ENCODE measurements at places on chromosomes 4 and X.

- no peak for DNase-seq
These were observed 81.5 kb downstream of the FAM193A start for GRCh38 chr4:2617955-2618354.

- DNase-seq, result no peak
These were observed at the start of gene YY2 for GRCh38 chrX:21855937-21856415. TSS of gene YY2 (plus strand) at chrX:21855987. CDS start at chrX:21856485, 498 bp downstream.

- no peak for DNase-seq
These were observed 36.6 kb downstream of the GRSF1 start for GRCh38 chr4:70802928-70803580.

DNA sequence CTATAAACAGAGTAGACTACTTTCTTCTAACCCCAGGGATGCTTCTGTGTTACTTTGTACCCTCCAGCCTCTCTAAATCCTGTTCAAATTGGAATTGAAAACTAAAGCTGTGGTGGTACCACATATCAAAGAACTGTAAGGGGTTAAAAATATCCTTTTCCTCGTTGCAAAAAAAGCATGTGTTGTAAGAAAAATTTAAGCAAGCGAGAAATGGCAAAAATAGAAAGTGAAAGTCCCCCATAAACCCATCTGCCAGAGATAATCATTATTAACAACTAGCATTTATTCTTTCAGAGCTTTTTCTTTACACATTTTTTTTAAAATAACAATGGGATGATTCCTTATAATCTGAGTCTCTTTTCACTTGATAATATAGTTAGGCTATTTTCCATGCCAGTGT is 40.6 kb downstream of the TMEM164 start:
- DNase-seq, result no peak

DNA sequence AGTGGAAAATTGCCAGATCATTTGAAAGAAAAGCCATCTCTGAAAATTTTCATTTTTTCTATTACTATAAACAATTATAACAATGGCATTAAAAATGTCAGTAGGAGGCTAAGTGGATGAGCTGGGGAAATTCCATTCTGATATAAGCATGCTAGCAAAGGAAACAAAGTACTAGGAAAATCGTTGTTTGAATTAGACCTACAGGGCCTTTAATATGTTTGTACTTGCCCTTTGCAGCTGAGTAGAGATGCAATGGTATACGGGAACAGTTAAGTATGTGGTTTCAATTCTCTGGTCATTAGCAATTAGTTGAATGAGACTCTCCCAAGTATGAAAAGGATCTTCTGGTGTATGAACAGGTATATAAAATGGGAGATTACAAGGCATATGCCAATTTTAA is 452.2 kb downstream of the PCDH11X start:
- no peak for DNase-seq

DNA sequence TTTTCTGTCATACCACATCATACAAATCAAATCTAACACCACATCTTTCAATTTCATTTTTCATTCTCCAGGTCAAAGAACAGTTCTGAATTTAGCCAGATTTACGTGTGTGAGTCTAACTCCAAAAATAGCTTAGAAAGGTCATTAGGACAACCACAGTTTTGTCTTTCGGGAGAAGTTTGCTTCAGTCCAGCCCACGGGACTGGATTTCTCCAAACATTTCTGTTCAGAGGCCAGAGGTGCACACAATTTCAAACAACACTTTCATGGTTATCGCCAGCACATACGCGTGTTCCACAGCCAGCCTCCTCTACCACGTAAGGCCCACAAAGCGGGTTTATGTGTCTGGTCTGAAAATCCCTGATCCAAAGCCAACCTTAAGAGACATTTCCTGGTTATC is 65.9 kb downstream of the VEGFC start:
- DNase-seq, result no peak

GRCh38 chrX:72358313-72358712 is 52.6 kb upstream of the CITED1 start:
- no peak for DNase-seq

GRCh38 chrX:150482537-150483206 is 85.7 kb upstream of the MTM1 start:
- no peak for DNase-seq

GRCh38 chrX:96182366-96182765 is 502.3 kb upstream of the DIAPH2 start:
- DNase-seq, result no peak

Data from cerebellum (tissue), 4 donors.